ENCODE measurements at places on chromosomes 2 and 18.

- DNase-seq = no peak
Observed at GRCh38 chr18:49915352-49915751, 102.0 kb upstream of the ACAA2 start.

- DNase-seq = no peak
Observed at GRCh38 chr2:33029926-33030325, 83.2 kb downstream of the LTBP1 start.

GRCh38 chr2:165825041-165825440, 31.0 kb upstream of the GALNT3 start:
- DNase-seq = no peak

GRCh38 chr2:178380763-178381162, 70.2 kb downstream of the PRKRA start:
- DNase-seq = no peak

DNA sequence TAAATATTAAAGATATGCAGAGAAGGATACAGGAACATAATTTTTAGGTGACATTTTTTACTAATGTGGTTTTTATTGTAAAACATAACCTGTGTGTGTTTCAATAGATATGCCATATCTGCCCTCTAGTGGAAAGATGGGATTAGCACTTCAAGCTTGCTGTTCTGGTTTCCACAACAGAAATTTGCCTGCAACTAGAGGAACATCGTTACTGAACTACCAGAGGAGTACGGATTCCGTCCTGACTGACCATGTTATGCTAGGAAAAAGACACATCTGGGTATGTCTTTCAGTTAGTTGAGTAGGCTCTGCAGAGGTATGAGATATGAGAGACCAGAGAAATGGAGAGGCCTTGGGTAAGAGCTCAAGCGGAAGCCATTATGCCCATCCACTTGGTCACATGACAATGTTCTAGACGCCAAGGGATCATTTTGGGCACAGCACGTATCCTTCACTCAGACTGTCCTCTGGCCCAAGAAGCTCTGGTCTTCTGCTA, 104.9 kb downstream of the MBD2 start:
- no peak for DNase-seq

- DNase-seq = no peak
Observed at GRCh38 chr2:186827411-186827810, 21.6 kb downstream of the ZSWIM2 start.

GRCh38 chr2:100291152-100291970, 30.9 kb downstream of the LONRF2 start:
- DNase-seq = no peak

DNA sequence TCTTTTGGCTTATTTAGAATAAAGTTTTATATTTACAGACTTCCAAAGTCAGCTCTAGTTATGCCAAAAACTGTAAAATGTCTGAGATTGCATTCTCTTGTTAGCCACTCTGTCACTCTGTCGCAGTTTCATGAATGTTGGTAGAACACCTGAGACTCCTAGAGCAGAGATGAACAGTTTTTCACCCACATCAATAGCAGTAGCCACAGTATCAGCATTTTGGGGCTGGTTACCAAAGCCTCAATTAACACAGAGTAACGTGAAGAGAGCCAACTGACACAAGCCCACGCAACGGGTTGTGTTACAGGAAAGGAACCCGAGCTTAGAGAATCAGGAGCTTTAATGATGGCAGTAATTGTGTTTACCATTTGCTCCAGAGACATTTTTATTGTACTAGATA, 443.0 kb upstream of the SLC39A10 start:
- DNase-seq = no peak

GRCh38 chr18:68284236-68284780, 430.6 kb downstream of the TMX3 start:
- no peak for DNase-seq

- DNase-seq = no peak
Observed at GRCh38 chr2:166361351-166362153, 14.2 kb downstream of the SCN9A start.

GRCh38 chr2:221500501-221501209, 71.4 kb downstream of the EPHA4 start:
- no peak for DNase-seq

DNA sequence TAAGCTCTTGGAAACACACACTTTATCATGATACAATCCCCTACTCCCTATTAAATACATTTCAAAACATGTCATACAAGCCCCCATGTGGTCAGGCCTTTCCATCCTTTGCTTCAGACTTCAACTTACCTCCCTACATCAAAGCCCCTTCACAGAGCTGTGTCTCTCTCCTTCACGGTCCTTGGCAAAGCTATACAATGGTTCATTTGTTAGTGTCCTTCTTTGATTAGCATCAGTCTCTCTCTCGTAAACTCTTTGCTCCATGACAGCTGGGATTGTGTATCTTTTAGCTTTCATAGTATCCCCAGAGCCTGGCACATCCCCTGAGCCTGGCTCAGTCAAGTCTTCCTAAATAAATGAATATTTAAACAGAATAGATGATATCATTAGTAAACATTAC, 25.6 kb upstream of the INSIG2 start:
- DNase-seq = no peak

GRCh38 chr2:187994464-187995331, 297.0 kb upstream of the GULP1 start:
- no peak for DNase-seq

- DNase-seq = no peak
Observed at GRCh38 chr2:138239902-138240491, 261.6 kb upstream of the SPOPL start.

DNA sequence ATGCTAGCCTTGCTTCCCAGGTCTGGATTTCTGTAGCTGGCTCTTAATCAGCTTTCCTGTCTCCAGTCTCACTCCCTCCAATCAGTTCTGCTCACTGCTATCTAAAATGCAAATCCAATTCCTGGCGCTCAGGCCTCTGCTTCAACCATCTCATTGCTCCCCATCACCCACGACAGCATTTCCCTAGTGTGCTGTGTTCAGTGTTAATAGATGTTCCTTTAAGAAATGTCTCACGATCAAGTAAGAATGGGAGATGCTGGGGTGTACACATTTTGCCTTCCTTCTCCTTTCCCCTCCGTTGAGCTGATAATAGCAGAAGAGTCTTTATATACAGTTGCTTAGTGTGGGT, 1.6 kb upstream of the PUM2 start:
- no peak for DNase-seq

GRCh38 chr2:100184055-100184737, 41.8 kb upstream of the AFF3 start:
- no peak for DNase-seq

GRCh38 chr2:157170299-157170698, 87.2 kb upstream of the GALNT5 start:
- no peak for DNase-seq

- no peak for DNase-seq
Observed at GRCh38 chr2:74646201-74646600, 1.9 kb downstream of the M1AP start.

- no peak for DNase-seq
Observed at GRCh38 chr2:241376808-241377207, 20.7 kb downstream of the FARP2 start.

DNA sequence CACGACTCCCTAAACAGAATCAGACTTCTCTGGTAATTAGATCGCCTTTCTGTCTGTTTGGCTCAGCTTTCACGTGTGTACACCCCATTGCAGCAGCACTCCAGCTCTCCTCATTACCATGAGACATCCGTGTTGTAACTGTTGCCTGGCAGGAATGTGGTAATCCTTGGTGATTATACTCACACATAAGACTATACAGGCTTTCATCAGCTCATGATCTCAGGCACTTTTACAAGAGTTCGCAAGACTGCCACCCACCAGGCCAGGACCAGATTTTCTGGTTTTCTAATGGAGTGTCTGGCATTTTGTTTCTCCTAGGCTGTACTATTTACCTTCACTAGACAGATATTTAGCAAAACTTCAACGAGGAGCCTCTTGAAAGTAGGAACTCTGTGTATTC, 50.2 kb downstream of the ACVR1 start:
- no peak for DNase-seq

DNA sequence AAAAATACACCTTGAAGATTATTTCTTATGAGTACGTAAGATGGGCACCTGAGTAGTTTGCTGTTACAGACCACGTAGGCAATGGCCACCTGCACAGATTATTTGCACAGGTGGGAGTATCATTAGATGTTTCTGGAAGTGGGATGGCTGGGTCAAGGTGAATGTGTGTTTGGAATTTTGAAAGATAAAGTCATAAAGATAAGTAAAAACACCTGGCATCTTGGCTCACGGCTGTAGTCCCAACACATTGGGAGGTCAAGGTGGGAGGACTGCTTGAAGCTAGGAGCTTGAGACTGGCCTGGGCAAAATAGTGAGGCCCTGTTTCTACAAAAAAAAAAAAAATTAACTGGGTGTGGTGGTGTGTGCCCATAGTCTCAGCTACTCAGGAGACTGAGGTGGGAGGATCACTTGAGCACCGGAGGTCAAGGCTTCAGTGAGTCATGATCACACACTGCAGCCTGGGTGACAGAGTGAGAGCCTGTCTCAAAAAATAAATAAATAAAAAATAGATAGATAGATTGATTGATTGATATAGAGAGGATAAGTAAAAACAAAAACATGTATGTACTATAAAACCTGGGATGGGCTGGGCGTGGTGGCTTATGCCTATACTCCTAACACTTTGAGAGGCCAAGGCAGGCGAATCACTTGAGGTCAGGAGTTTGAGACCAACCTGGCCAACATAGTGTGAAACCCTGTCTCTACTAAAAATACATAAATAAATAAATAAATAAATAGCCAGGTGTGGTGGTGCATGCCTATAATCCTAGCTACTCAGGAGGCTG, 30.4 kb downstream of the ODC1 start:
- no peak for DNase-seq

DNA sequence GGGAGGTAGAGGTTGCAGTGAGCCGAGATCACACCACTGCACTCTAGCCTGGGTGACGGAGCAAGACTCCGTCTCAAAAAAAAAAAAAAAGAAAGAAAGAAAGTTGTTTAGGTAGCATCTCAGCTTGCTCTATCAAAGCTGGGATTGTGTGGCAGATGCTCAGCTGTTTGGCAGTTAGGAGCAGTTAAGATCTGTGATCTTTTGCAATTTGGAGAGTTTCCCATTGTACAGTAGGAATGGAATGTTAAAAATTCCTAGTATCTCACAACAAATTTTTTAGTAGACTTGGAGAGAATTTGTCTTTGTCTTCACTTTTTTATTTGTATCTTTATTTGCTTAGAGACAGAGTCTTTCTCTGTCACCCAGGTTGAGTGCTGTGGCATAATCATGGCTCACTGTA, 122.9 kb upstream of the UNC80 start:
- no peak for DNase-seq

- no peak for DNase-seq
Observed at GRCh38 chr2:121241466-121241865, 43.5 kb downstream of the TFCP2L1 start.

All from mucosa of descending colon (tissue), 3 donors.